ENCODE measurements at places on chromosomes 7 and 10.

- DNase-seq = no peak
Measured at GRCh38 chr10:27628621-27629020, 117.0 kb downstream of the MKX start.

DNA sequence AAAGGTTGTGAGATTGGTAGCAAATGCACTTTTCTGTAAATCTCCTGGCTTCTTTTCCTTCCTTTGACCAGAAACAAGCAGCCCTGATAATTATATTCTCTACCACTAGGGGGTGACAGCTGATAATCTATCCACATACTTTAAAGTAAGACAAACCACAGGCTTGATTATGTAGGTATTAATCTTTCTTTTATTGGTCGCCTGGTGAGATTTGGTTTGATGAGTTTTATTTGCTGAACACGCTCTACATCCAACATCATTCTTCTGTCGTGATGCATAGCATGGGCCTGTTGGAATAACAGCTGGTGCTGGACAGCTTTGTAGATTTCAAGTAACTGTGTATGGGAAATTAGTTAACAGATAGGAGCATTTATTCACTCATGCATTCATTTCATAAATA lies 63.5 kb downstream of the ZNF365 start:
- DNase-seq = no peak

GRCh38 chr7:107319724-107320228 lies 150.1 kb upstream of the GPR22 start:
- DNase-seq = no peak

- no peak for DNase-seq
Measured at GRCh38 chr10:47090903-47091302, 179.7 kb downstream of the PTPN20 start.

GRCh38 chr10:3693022-3693697 lies 91.8 kb downstream of the KLF6 start:
- no peak for DNase-seq

GRCh38 chr7:73443548-73444255 lies 10.1 kb downstream of the FZD9 start:
- DNase-seq = no peak

GRCh38 chr7:151954866-151955820 lies 1.1 kb upstream of the GALNTL5 start:
- DNase-seq = no peak

DNA sequence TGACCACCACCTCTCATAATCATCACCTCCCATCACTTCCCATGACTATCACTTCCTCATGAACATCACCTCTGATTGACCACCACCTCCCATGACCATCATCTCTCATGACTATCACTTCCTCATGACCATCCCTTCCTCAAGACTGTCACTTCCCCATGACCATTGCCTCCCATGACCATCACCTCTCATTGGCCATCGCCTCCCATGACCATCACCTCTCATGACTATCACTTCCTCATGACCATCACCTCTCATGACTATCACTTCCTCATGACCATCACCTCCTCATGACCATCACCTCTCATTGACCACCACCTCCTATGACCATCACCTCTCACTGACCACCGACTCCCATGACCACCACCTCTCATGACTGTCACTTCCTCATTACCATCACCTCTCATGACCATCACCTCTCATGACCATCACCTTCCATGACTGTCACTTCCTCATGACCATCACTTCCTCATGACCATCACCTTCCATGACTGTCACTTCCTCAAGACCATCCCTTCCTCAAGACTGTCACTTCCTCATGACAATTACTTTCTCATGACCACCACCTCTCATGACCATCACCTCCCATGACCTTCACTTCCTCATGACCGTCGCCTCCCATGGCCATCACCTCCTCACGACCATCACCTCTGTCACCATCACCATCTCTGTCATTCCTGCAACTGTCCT lies 51.6 kb downstream of the PDGFA start:
- DNase-seq = no peak
